Stimulated activated CD8-positive, alpha-beta memory T cell treated with anti-CD3 and anti-CD28 coated beads, Interleukin-12 subunit alpha, Interleukin-12 subunit beta, amount 100 ng/mL, for 4 hours (primary cell): ENCODE measurements at places on chromosomes 3 and 15.
A peak's percentile ranks its signal among the peaks of the same experiment; 100 is the strongest.

DNA sequence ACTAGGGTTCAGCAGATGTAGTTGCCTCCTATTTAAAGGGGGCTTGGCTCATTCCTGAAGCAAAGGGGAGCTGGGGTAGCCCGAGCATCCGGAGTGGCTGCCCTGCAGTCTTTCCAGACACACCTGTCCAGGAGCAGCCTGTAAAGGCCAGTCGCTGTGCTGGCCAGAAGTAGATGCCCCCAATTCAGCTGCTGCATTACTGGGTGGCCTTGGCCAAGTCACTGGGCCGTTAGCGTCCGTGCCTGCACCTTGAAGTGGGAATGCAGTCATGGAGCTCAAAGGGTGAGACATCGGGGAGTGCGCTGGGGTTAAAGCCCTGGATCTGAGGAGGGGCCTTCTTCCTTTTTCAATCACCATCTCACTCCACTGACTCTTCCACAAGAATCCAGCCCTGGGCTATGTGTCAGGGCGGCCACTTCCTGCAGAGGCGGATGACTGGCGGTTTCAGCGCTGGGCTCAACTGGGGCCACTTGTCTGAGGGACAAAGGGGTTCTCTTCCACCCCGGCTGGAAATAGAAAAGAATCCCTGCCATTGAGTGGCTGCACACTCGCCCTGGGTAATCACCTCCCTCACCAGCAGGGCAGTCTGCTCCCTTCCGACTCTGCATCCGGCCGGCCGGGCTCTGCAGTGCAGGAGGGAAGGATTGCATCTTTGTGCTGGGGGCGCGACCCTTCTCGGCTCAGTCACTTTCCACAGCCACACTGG, 11.8 kb downstream of the ALDH1A3 start:
- DNase-seq: no peak

- DNase-seq: no peak
Measured at GRCh38 chr3:72903004-72903403, 15.2 kb downstream of the GXYLT2 start.

- DNase-seq: no peak
Measured at GRCh38 chr15:29921130-29921601, 98.9 kb upstream of the TJP1 start.

DNA sequence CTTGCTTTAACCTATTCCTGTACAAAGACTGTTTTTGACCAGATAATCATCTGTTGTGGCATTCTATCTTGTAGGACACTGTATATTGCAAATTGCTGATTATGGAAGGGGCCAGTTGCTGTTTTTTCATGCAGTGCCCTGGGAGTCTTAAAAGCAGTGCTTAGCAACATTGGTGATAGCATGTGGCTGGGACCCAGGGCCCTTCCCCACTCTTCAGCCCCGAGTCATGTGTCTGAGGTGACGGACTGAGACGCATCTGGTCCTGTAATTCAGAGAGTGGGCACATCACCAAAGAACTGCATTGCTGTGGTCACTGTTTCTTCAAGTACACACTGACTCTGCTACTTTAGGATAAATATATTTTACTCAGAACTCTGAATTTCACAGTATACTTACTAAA, 63.4 kb downstream of the SNRK start:
- DNase-seq: no peak

DNA sequence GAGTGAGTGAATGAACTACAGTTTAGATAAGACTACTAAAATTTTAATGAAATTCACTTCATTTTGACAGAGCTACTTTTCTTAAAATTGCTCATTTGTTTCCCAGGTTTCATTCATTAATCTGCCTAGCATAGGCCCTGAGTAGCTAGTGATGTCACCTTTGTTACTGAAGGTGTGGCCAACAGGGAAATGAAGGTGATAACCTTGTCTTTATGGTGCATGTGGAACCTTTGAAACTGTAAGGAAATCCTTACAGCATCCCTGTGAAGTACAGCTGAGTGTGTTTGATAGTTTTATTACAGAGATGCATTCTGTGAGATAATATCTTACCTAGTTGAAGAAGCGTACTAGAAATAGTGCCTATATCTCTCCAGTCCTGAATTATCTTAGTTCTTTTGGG, 112.9 kb downstream of the AKAP13 start:
- DNase-seq: no peak

- no peak for DNase-seq
Measured at GRCh38 chr3:171231361-171231760, 204.8 kb upstream of the SLC2A2 start.

GRCh38 chr3:13191016-13191415, 117.8 kb upstream of the IQSEC1 start:
- no peak for DNase-seq

DNA sequence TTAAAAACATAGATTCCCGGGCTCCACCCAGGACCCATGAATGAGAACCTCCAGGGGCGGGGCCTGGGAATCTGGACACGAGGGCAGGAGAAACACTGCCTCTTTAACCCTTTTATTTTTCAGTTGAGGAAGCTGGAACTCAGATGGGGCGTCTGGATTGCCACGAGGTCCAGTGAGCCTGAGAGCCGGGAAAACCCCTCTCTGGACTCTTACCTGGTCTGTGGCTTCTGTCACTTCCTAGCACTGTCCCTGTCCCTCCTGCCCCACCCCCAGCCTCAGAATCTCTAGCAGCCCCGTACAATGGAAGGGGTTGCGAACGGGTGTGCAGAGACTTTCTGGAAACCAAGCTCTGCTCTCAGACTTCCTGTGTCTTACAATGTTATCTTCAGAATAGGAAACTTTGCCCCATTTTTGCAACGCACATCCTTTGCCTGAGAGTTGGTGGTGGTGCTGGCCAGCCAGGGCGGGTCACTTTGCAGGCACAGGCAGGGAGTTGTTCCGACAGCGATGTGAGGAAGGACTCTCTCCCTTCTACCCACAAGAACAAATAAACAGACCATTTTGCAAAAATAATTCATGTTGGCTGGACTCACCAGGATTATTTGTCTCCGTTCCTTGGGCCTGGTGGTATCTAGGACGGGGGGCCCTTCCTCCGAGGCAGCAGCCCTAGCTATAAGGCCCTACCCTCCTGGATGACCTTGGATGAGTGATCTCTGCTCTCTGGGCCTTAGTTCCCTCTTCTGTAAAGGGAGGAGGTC, 59.1 kb downstream of the SMAD6 start:
- no peak for DNase-seq

DNA sequence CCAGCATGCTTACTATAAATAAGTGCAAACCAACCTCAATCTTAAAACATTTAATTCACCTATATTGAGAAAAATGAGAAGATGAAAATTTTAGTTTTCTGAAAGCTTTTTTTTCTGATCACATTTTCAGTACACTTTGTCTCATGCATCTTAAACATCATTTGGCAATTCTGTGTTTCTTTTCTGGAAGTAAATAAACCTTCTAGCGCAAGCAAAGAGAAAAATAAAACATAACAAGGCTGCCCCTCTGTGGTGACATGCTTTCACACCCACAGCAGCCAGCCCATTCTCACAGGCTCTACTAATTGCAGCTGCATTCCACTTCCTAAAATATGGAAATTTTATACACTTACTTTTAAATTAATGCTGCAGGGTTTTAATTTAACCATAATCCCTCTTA, 90.1 kb downstream of the NEK10 start:
- DNase-seq: no peak

DNA sequence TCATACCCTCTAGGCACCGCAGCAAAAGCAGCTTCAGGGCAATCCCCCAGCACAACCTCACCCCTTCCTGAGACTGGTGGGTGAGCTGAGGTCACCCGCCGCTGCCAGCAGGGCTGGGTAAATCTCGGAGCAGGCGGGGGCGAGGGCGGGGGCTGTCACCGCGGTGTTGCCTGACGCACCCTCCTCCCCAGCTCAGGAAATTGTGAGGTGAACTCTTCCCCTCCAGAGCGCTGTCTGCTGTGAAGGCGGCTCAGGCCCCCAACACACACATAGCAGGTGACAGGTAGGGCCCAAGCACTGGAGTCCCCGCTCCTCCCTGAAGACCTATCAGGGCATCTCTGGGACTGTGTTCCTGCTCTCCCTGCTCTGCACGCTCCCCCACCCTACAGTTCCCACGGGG, 30.2 kb upstream of the FURIN start:
- DNase-seq: peak; percentile 86

GRCh38 chr3:9549600-9549999, 4.0 kb downstream of the LHFPL4 start:
- no peak for DNase-seq
